ENCODE measurements at places on chromosomes 3 and 15.

DNA sequence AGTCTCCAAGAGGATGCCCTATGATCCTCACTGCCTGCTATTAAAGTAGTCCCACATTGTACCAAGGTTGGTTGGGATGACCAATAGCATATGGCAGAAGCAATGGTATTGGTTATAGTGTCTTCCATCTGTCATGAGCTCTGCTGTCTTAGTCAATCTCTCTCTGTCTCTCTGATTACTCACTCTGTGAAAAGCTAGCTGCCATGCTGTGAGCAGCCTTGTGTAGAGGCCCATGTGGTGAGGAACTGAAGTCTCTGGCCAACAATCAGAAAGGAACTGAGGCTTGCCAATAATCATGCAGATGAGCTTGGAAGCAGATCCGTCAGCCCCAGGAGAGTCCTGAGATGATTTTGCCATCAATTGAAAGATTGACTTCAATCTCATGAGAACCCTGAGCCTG lies 60.3 kb upstream of the CFAP161 start:
- no peak for DNase-seq

DNA sequence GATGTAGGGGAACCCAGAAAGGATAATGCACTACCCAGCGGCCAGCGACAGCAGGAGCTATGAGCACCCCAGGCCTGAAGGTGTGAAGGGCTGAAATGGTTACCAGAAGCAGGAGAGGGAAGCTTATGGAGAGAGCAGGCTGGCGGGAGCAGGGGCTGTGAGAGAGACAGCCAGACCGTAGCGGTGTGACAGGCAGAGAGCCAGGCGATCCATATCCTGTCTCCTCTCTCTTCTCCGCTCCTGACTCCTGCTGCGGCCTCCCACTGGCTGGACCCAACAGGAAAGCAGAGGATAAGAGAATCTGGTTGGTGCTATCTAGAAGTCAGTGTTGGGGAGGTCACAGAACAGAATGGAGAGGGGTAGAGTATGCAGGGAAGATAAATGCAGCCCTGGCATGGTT lies 49.9 kb downstream of the BTD start:
- DNase-seq, result no peak

- DNase-seq, result no peak
Measured at GRCh38 chr3:194596906-194597305, 36.3 kb downstream of the TMEM44 start.

DNA sequence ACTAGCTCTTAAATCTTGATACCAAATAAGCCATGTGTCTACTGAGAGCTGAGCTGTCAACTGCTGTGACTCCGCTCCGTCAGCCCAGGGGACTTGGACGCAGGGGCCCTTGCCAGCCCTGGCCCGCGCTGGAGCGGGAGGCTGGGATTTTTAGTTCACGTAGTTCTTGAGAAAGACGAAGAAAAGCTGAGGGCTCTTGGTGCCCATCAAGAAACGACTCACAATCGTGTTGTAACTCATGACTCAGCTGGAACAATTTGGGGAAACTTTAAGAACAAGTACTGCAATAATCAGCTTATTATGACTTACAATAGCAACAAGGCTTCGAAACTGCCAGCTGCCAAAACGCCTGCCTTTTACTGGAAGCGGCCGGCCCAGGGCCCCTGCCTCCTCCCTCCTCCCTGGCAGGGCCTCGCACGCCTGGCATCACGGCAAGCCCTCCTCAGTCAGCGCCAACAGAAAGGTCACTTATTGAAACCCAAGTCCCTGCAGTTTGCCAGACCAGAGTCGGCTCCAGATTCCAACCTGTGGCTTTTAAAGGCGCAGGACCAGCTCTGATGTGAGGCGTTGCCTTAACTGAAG lies 60.3 kb downstream of the RGMA start:
- DNase-seq, result no peak

DNA sequence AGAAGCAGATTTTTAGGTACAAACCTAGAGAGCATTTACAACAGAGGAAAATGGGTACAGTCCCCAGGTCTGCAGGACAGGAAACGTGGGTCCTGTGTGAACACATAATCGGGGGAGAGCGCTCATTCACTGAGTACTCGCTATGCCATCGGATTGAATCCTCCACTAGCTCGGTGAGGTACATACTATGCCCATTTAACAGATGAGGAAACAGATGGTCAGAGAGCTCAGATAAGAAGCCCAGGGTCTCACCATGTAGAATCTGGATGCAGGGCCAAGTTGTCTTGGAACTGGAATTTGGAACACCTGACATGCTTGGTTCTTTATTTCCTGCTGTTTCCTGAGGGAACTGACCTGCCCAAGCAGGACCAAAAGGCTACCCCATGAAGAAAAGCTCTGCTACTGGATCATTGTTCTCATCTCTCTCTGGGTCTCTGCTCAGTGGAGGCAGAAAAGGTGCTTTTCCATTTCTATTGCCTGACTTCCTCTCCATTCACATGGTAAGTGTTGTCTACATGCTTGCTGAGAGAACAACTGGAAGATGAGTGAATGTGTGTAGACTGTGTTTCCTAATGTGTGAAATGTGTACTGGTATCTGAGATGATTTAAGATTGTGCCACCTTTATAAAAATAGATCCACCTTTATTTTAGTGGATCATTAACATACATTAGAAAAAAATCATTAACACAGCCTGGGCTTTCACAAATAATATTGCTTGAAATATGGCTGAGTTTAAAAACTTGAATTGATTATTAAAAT lies 89.1 kb downstream of the TGFBR2 start:
- DNase-seq, result no peak

DNA sequence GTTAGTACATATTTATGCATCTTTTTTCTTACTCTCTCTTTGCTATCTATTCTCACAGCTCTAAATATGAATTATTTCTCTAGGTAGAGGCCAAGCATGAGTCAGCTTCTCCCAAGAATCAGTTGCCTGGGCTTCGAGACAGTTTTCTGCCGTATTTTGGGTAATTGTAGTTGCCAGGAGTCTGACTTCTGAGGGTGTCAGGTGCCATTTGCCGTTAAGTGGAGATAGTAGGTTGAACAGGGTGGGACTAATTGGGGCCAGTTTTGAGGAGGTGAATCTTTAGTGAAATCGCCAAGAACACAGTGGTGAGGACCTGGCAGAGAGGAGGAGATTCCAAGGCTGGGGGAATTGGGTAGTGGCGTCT lies 7.8 kb upstream of the NRROS start:
- peak; percentile 68 for DNase-seq

DNA sequence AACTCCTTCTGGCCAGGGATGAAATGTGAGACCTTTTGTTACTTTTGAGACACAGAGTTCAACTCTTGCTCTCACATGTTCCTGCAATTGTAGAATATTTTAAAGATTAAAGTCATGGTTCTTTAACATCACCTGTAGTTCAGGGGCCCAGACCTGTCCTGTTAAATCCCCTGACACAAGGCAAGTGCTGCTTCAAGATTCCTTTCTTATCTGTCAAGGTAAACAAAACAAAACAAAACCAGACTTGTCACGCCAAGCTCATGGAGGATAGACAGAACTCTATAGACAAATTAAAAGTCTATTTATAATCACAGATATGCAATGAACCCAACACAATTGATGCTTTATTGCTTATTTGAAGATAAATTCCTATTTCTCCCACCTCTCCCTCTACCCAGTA lies 48.6 kb upstream of the NEDD4 start:
- DNase-seq, result no peak

- no peak for DNase-seq
Measured at GRCh38 chr3:128466840-128467541, at the start of gene DNAJB8. Gene DNAJB8, minus strand, starts transcription at chr3:128466890. Its CDS starts 3,645 bp downstream, at chr3:128463245.
